Posterior vena cava (tissue), 2 donors: ENCODE measurements at places on chromosomes 16 and 17.

- DNase-seq, result peak; percentile 51
Measured at GRCh38 chr16:89335803-89336485, 118.4 kb downstream of the ZNF778 start.

DNA sequence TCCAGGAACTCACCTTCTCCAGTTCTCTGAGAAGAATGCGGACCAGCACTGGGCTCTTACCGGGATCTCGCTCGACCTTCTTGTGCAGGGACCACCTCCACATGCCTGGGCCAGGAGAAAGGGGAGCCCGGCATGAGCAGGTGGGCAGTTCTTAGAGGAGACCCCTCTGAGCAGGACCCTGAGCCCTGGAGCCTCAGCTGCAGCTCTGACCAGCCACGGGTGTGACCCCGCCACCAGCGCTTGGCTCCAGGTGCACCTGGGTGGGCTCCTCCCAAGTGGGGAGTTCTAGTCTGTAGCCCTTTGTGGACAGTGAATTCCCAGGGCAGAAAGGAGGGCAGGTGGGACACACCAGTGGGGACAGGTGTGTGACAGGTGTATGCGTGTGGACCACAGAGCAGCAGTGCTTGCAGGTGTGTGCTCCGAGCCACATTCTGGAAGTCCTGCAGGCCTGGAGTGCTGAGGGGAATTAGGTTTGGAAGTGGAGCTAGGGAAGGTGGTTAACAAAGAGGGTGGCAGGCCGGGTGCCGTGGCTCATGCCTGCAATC is 28.9 kb downstream of the PIK3R6 start:
- no peak for DNase-seq

DNA sequence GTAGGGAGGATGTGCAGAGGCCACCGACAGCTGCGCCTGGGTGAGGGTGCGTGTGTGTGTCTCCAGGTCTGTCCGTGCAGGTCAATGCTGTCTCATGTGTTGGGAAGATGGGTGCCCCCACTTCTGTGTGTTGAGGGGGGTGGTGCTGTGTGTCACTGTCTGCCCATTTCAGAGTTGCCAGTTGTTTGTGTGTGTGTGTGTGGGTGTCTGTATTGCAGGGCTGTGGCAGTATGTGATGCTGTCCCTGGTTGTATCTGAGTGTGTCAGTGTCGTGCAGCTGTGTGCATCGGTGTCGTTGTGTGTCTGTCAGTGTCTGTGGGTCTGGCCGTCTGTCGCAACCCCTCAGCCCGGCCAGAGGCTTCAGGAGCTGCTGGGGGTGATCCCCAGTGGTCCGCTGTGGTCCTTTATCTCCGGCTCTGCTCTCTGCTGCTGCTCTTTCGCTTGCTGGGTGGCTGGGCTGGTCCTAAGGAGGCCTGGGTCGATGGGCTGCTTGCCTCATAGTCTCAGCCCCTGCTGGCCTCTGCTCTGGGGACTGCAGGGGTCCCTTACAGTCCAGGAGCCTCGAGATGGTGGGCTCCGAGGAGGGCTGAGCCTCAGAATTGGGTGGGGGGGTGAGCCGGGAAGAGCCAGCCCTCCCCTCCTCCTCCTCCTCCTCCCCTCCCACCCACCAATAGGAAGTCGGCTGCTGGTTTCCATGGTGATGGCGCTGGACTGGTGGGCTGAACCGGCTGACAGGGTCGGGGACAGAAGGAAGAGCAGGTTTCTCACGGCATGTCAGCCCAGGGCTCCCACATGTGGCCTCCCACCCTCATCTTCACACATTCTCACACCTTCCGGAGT is at the start of gene TSPOAP1:
Gene TSPOAP1 (minus strand): TSS at position 601 of the 840 bp plus-strand sequence. CDS start 875 bp downstream, outside the sequence.
- peak; percentile 83 for DNase-seq

DNA sequence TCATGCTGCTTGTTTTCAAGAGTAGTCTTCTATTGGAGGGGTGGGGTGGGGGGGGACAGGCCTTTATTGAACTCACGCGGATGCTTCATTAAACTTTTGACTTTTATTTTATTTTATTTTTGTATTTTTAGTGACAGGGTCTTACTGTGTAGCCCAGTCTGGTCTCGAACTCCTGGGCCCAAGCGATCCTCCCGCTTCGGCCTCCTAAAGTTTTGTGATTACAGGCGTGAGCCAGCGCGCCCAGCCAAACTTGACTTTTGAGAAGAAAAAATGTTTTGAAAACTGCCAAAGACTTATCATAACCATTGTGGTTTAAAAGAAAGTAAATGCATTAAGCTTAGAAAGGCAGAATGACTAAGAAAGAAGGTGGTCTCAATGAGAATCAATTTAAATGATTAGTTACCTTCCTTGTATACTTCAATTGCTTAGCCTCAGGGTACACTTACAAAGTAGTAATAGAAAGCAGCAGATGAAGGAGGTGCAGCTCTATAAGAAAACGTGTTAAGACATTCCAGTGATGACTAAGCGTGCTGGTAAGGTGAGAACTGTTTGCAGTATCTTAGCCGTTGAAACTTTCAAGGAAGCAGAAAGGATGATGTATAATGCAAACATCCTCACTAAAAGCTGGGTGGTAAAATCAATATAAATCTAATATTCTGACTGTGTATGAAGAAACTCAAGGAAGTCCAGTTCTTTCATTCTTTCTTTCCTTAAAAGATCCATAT is 1.2 kb downstream of the AP2B1 start:
- no peak for DNase-seq

GRCh38 chr16:65222536-65222935 is 100.7 kb upstream of the CDH11 start:
- no peak for DNase-seq

DNA sequence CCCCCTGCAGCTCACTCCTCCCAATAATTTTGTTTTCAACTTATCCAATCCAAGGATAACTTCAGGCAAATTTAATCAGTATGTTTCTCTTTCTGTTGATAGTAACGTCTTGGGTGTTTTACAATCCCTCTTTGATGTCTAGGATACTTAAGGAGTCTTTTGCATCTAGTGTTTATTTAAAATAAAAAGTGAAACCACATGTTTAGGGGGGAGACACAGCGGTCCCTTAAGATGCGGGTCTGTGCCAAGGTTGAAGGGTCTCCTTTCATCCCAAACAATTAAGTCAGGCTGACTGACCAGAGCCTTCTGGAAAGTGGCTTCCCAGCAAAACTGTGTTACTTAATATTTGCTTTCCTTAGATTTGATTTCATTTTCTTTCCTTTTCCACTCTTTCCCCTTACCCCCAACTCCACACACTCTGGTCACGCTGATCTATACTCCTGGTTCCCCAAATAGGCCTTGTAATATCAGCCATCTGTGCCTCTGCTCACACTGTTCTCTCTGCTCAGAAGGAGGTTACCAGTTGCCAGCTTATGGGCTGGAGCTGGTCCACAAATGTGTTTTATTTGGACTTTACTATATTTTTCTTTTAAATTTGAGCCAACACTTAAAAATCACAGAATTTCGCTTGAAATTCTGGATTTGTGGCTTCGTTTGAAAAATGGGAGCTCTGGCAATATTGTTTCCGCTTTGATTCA is 11.2 kb downstream of the ANKS4B start:
- no peak for DNase-seq

DNA sequence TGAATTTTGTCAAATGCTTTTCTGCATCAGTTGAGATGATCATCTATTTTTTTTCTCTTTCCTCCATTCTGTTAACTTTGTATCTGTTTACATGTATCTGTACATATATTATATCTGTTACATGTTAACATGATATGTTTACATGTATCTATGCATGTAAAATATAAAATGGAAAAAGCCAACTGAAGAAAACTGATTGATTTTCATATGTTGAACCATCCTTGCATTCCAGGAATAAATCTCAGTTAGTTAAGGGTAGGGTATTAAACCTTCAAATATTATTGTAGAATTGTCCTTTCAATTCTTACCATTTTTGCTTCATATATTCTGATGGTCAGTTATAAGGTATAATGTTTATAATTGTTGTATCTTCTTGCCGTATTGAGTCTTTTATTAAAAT is 336.1 kb downstream of the ZFHX3 start:
- DNase-seq, result no peak

GRCh38 chr17:9239246-9239792 is 218.0 kb downstream of the NTN1 start:
- DNase-seq, result no peak

DNA sequence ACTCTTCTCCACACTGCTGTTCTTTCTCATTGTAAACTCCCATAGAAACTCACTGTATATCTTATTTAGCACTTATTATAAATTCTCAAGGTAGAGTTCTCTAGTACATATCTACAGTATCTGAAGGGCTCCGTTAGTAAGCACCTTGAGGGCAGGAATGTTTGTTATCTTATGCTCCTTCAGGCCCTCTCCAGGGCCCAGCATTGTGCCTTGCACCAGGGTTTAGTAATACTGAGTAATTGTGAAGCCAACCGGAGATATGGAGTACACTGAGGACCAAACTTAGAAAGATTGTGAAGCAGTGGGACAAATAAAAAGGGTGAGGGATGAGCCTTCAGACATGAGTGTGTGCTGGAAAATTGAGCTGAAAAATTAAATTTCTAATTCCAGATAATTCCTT is 26.4 kb downstream of the RNF43 start:
- no peak for DNase-seq

GRCh38 chr17:45299361-45299760 is 17.5 kb downstream of the MAP3K14 start:
- DNase-seq, result no peak

GRCh38 chr17:61399131-61400065 is at the start of gene TBX2:
TBX2 (plus strand) TSS chr17:61399843; CDS start chr17:61400177, 334 bp downstream.
- DNase-seq, result no peak

DNA sequence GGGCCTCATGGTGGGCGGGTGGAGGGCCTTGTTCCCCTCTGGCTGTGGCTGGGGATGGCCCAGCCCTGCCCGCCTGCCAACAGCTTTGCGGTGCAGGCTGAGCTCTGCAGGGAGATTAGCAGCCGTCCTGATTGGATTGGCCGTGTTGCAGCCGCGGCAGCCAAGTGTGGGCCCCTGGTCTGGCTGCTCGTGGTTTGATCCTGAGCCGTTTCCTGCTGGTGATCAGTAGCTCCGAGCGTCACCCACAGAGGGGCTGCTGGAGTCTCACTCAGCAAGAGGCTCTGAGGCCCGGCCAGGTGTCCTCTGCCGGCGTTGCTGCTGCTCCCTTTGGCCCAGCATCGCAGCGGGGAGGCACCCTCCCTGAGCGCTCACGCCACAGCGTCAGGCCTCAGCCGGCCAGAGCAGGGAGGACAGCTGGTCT is 32.5 kb downstream of the BAIAP2 start:
- no peak for DNase-seq

- DNase-seq, result no peak
Measured at GRCh38 chr16:30064729-30065101, 845 bp upstream of the ALDOA start.

GRCh38 chr17:69967910-69968411 is 107.1 kb upstream of the KCNJ16 start:
- no peak for DNase-seq

DNA sequence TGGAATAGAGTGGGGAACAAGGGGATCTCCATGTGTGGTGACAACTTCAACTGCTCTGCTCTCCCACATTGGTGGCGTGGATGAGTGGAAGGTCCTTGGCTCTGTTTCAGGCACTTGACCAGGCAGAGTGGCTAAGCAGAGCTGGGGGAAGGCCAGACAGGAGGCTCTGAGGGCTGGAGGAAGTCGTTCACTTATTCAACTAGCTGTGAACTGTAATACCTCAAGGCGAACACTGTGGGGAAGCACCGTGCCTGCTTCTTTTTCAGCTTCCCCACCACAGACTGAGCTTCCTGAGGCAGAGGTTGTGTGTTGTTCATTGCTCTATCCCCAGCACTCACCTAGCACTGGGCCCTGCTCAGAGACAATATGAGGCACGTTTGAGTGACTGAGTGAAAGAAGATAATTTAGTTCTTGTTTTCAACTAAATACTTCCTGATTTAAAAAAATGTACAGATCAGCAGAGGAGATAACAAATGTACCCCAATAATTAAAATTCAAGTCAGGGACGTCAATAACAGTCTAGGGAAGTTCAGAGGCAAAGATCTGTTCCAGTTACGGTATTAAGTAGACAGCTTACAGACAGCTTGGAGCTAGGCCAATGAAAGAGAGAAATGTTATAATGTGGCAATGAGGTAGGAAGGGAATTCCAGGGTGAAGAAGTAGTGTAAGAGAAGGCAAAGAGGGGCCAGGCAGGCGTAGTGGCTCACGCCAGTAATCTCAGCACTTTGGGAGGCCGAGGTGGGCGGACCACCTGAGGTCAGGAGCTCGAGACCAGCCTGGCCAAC is 34.7 kb downstream of the MYO18A start:
- DNase-seq, result no peak

GRCh38 chr17:39393736-39394135 is 7.7 kb downstream of the FBXL20 start:
- DNase-seq, result no peak

DNA sequence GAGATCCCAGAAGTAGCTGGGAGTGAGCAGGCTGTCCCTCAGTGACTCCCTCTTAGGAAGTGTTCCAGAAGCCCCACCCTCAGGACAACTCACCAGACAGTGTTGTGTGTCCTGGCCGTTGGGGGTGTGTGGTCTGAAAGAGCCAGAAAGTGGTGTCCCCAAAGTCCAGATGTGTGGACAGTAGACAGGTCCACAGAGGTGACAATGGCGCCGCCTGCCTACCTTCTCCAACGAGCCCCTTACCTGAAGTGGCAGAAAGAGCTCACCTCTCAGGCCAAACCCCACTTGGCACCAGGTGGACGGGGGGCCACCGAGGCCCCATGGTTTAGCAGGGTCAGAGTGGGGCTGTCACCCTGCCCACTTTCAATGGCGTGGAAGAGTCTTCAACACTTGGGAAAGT is 19.9 kb downstream of the C17orf100 start:
- DNase-seq, result peak; percentile 61

DNA sequence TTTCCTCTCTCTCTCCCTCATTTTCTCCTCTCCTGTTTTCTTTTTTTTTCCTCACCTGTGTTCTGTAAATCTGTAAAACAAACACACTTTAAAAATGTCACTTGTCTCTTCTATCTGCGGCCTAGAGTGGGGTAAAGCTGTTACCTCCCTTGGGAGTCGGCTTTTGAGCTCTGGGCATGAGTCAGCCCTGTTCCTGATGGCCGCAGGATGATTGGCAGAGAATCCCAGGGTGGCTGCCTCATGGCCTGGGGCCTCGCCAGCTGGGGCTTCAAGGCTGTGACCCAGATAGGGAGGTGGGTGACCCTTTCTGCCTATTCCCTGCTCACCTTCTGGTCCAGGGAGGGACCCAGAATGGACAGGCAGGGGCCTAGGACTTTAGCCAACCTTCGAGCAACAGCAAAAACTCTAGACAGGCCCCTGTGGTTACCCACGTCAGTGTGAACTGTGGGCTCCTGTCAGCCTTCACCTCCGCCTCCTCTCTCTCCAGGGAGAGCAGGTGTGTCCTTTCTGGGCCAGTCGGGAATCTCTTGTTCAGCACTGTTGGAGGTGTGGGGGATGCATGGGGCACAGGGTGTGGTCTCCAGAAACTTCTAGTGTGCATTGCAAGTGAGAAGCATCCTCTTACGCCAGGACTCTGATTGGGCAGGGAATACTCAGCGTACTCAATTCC is 87.4 kb downstream of the RAP1GAP2 start:
- DNase-seq, result no peak

DNA sequence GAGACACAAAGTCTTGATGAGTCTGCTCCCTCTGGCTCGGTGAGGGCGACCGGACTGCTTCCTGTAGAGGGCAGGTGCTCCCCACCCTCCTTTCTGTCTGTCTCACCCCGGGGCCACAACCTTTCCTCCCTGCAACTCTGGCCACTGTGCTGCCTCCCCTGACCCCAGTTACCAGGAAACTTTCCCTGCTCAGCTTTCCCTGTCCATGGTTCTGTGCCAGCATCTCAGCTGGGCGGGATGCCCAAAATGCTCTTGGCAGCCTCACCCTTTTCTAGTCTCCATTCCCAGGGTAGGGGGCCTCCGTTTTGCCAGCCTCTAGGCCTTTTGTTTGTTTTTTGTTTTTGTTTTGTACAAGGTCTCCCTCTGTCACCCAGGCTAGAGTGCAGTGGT is 1.4 kb downstream of the PLD2 start:
- no peak for DNase-seq
